ENCODE measurements at places on chromosomes 13 and 19. TPM values are rescaled to one million over a fixed set of nuclear protein-coding genes. Genes with fewer than 3 reads are reported as not detected.
A peak's percentile ranks its signal among the peaks of the same experiment; 100 is the strongest.

GRCh38 chr13:36530050-36530789 lies 97.9 kb downstream of the CCNA1 start:
- DNase-seq, result no peak

GRCh38 chr19:23346696-23347095 lies 48.6 kb downstream of the ZNF91 start:
- no peak for DNase-seq

Gene ZNF793
- total RNA-seq, result 0.53 TPM

DNA sequence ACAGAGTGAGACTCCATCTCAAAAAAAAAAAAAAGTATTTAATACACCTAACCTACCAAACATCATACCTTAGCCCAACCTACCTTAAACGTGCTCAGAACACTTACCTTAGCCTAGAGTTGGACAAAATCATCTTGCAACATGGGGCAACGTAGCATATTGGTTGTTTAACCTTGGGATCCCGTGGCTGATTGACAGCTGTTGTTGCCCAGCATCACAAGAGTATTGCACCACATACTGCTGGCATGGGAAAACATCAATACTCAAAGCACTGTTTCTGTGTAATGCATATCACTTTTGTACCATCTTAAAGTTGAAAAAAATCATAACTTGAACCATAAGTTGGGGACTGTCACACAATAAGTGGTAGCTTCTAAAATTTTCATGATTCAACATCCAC lies 73.8 kb upstream of the MIR17HG start:
- DNase-seq, result no peak

- DNase-seq, result no peak
Observed at GRCh38 chr13:94479616-94480015, at the start of gene DCT. TSS of gene DCT (minus strand) at chr13:94479682. CDS start at chr13:94479255, 427 bp downstream.

DNA sequence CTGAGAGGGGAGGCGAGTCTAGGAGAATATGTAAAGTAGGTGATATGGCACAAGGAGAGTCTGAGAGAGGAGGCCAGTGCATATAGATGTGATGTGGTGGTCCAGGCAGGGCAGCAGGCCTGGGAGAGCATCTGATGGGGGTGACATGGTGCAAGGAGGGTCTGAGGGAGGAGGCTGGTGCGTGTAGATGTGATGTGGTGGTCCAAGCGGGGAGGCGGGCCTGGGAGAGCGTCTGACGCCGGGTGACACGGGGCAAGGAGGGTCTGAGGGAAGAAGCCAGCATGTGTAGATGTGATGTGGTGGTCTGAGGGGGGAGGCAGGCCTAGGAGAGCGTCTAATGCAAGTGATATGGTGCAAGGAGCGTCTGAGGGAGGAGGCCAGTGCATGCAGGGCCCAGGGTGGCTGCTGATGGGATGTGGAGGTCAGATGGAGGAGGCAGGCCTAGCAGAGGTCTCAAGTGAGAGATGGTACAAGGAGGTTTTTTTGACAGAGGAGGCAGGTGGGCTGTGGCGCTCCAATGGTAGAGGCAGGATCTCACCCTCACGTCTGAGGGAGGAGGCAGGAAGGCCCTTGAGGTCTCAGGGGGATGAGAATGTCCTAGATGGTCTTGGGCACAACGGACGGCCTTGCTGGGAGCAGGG lies 16.2 kb downstream of the NFIC start:
- DNase-seq, result no peak

DNA sequence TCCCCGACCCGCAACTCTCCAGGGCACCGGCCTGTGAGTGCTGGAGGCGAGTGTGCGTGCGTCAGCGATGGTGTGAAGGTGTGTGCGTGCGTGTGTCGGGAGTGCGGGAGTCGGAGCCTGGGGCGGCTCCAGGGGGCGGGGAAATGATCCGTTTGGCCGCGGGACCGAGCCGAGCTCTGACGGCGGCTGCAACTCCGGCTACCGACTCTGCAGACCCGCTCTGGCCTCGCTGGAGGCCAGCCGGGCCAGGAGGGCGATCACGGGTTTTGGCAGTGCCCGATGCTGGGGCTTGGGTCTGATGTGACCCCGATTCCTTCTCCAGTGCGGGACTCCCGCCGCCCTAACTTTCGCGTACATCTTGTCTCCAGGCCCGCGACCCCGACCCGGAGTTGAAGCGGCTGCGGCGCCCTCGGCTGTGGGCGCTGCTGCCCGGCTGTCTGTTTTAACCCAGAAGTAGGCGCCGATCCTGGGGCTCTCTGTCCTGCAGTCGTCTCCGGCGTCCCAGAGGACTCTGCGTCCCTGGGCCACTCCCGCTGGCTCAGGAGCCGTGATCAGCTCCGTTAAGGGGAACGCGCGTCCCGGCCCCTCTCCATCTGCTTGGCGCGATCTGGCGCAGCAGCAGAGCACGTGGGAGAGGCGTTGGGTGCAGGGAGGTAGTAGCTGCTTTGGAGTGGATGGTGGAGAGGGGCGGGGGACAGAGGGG lies 1.2 kb downstream of the CHST8 start:
- DNase-seq, result no peak

- no peak for DNase-seq
Observed at GRCh38 chr13:27921421-27921960, 1.7 kb downstream of the PDX1 start.

- DNase-seq, result no peak
Observed at GRCh38 chr19:19110410-19111135, 27.7 kb downstream of the TMEM161A start.

DNA sequence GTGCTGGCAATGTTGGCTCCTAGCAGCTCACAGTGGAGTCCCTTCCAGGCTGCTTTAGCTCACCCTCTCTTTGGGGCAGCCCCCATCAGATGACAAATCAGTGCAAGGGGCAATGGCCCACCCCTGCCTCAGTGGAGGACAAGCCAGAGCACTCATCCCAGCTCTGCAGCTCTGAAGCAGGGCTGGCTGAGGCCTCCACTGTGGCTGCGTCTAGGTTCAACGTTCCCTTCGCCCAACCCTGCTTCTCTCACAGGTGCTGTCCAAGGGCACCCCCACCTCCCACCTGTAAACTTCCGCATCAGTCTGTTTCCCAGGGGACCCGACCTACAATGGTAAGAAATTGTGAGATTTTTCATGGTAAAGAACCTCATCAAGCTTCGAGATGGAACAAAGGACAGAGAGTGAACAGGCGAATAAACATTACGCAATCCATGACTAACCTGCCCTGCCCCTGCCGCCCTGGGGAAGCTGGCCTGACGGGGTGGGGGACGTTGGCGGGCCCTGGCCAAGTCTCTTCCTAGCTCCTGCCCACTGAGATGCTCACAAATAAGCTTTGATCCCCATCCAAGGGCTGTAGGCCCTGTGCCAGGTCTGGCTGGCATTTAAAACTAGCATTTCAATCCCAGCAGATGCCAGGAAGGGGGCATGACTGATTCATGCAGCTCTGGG lies 40.5 kb downstream of the DZIP1 start:
- DNase-seq, result no peak

DNA sequence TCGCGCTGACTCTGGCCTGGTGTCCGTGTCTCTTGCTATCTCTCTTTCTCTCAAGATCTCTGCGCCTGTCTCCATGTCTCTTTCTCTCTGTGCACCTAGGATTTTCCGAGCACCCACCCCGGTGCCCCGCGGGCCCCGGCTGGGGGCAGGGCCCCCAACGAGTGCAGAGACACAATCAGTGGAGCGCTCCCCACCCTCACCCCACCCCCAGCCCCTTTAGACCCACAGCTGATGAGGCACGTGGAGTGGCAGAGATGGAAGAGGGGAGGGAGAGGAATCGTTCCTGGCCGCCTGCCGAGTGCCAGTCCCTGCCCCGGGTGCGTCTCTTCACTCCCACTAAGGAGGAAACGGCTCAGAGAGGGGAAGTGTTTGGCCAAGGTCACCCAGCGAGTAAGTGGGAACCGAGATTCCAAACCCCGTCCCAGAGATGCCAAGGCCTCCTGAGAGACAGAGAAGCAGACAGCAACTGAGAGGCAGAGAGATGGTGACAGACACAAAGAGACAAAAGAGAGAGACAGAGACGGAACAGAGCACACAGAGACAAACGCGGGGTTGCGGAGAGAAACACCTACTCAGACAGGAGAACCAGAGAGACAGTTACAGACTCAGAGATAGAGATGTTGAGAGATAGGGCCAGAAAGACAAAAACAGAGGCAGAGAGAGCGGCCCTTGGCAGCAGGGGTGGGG lies 626 bp upstream of the BCL3 start:
- DNase-seq, result no peak

- no peak for DNase-seq
Observed at GRCh38 chr13:24215732-24216131, 55.2 kb downstream of the SPATA13 start.

DNA sequence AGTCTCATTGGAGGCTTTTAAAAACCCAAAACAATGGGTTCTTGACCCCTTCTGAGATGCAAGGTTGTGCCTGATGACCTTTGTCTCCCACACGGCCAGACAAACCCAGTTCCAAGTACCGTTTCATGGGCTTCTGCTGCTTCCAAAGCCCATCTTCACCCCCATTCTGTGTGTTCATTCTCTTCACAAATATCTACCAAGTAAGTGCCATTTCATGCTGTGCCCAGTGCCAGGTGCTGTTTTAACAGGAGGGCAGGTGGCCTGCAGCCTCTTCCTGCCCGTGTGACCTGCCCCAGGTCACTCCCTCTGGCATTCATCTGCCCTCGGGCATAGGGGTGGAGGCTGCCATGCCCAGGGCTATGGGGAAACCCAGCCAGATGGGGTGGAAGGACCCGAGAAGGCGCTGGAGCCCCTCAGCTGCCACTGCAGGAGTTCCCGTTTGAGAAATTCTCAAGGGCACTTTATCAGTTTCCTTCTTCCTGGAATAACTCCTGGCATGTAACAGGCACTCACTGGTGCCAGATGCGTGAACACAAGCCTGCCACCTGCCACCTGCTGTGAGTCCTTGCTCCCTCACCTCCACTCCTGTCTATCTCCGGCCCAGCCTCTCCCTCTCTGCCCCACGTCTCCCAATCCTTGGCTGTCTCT lies 12.5 kb downstream of the CAPN12 start:
- DNase-seq, result no peak

Gene WDR88
- total RNA-seq, result not detected

Gene MYBPC2
- total RNA-seq, result 22.2 TPM

- DNase-seq, result no peak
Observed at GRCh38 chr13:37490176-37490779, 108.3 kb downstream of the POSTN start.

DNA sequence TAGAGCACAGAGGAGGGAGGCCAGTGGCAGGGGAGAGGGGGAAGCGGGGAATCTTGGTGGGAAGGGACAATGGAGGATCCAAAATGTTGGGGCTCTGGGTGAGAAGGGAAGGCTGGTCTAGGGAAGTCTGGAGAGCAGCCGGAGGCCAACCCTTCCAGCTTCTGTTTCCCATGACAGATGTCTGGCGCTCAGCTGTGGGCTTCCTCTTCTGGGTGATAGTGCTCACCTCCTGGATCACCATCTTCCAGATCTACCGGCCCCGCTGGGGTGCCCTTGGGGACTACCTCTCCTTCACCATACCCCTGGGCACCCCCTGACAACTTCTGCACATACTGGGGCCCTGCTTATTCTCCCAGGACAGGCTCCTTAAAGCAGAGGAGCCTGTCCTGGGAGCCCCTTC lies 1.1 kb downstream of the PSENEN start:
- DNase-seq, result no peak

DNA sequence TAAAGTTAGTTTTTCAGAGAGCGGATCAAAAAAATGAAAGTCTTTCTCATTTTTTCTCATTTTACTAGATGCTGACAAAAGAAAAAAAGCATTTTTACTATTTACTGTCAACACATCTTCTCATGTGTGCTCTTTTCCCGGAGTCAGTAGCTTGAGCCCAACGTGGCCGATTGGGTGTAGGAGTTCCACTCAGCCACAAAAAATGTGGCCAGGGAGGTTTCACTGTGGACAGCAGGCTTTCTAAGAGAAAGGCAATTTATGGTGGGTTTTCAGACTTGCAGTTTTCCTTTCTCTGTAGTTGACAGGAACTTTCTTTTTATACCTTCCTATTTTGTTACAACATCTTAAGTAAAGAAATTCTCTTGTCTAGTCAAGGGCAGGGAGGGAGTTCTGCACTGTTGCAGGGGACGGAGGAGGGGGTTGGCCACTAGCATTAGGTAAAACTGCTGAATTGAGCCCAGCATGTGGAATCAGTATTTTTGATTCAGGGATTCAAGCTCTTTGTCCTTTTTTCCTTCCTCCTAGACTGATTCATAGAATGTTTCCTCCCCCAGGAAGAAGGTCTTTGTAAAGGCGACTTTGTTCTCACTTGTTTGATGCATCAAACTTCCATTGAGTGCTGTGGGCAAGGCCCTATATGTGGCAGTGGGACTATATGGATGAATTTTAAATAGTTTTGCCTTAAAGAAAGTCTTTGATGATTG lies 123.1 kb downstream of the B3GLCT start:
- peak; percentile 11 for DNase-seq

- no peak for DNase-seq
Observed at GRCh38 chr19:42276284-42276683, 7.2 kb downstream of the CIC start.

Gene OR7A5
- not detected for total RNA-seq

DNA sequence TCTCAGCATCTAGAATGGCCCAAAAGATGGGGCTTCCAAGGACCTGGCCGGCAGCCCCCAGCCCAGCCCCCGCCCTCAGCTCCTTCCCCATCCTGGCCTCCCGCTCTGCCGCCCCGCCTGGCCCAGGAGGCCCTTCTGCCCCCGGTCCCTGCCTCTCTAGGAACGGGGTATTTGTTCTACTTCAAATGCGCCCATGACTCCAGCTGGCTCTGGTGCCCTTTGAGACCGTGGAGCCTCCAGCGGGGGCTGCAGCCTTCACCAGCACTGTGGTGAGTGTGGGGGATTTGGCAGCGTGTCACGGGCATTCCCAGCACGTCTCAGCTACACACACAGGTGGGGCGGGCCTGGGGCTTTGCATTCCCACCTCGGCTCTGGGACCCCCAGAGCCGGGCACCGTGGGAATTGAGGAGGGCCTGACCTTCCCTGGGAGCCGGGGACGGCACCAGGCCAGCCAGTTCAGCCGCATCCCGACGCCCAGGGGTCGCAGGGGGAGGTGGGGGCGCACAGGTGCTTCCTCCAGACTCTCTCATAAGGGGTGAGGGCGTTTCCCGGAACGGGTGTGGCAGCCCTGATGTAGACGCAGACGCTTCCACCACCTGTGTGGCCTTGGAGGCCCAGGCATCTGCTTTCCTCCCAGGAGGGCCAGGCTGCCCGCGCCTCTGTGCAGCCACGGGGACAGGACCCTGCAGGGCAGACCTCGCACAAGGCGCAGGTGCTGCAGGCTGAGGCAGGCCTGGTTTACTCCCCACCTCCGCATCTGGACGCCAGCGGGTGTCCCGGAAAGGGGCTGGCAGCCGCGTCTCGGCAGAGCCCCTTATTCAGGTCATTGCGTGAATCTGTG lies 947 bp downstream of the ATP4B start:
- no peak for DNase-seq

- no peak for DNase-seq
Observed at GRCh38 chr13:37752146-37752545, 117.4 kb downstream of the TRPC4 start.

GRCh38 chr19:47228937-47229675 lies 1.9 kb downstream of the BBC3 start:
- DNase-seq, result peak; percentile 42

DNA sequence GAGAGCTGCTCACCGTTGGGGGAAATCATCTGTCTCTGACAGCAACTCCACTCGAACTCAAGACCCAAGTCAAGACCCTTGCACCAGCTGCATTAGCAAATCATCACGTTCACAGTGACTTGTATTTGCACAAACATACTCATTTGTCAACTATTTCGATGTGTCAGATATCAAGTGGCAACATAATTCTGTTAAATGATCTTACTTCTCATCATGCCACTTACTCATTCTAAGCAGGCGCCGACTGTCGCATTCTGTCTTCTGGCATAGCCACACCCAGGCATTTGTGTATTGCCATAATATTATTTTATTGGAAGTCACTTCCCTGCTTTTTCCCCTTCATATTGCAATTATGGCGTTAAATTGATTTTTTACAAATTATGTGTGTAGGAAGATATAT lies 23.0 kb upstream of the ATP1A3 start:
- no peak for DNase-seq

- DNase-seq, result peak; percentile 34
Observed at GRCh38 chr19:531753-532560, at the start of gene CDC34. TSS of gene CDC34 (plus strand) at chr19:531760. CDS start at chr19:531932, 172 bp downstream.

Gene LAIR2
- not detected for total RNA-seq

All from OCI-LY7 (cell line).